NCI-H524 treated with DMSO at 0.1 percent for 48 hours (cell line): ENCODE measurements at places on chromosomes 3 and 15.

GRCh38 chr15:81752546-81752942 lies 293.3 kb downstream of the MEX3B start:
- peak; percentile 99 for DNase-seq

DNA sequence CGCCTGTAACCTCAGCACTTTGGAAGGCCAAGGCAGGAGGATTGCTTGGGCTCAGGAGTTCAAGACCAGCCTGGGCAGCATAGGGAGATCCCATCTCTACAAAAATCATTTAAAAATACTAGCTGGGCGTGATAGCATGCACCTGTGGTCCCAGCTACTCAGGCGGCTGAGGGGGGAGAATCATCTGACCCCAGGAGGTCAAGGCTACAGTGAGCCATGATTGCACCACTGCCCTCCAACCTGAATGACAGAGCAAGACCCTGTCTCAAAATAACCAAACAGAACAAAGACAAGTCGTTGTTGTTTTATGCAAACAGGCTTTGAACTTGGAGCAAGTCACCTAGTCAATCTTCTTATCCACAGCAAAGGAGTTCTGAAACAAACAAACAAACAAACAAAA lies 82.0 kb upstream of the AKAP13 start:
- no peak for DNase-seq

- no peak for DNase-seq
Observed at GRCh38 chr15:58362262-58362922, 69.4 kb upstream of the LIPC start.

DNA sequence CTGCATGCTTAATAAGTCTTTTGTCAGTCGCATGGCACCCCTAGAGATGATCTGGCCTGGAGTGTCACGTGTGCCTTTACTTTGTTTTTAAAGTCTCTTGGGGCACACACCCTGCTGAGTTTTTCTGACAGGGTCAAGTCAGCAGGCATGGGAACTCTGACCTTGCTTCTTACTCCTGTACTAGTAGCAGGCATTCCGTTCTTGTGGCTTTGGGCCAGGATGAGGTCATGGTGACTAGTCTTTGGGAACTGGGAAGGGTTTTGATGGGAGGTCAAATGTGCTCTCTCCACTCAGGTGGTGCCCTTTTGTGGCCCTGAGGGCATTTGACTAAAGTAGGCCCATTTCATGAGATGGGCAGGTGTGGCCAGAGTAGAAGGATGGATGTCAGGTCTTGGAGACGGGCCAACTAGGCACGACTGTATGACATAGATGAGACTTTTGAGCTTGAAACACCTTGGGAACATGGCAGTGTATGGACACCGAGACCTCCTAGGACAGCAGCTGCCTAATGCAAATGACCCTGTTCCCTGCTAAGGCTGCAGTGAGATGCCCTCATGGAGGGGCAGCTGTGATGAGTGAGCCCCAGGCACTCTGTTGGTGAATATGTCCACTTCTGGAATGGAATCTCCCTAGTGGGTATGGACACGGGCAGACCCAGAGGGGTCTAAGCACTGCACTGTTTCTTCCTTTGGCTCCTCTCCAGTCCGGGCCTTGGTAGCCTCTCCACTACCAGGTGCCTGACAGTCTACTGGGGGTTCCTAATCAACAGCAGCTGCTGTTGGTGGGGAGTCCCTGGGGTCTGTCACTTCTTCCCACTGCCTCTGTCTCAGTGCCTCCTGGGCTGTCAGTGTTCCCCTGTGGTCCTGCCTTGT lies 16.4 kb downstream of the SRPRB start:
- DNase-seq: no peak

DNA sequence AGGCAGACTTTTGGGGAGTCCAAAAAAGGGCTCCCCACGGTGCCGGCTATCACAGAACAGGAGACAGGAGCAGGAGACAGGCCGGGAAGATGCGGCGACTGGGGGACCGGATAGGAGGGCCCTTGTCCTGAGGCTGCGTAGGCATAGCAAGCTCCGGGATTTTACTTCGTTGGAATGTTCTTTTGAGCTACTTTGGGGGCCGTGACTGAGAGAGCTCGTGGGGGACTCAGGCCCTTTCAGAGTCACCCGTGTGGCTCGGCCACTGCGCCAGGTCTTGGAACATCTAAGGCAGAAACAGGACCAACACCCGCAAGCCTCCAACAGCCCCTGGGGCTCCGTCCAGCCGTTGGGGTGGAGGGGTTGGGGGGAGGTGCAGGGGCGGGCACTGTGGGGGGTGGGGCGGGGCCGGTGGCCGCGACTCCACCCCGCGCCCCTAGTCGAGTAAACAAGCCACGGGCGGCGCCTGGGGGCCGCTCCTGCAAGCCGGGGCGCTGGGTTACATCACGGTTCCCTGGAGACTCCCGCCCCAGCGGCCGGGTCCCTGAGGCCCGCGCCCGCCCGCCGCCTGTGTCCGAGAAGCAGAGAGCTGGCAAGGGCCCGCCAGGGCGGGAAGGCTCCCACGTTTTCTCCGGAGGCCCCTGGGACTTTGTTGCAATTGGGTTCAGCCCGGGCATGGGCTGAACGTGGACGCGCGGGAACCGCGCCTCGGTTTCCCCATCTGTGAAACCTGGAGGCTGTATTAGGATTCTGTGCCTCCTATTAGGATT lies 23.3 kb upstream of the C15orf39 start:
- DNase-seq: no peak

GRCh38 chr15:86076468-86076867 lies 3.2 kb upstream of the AGBL1 start:
- DNase-seq: peak; percentile 56

GRCh38 chr3:61805510-61806080 lies 244.2 kb downstream of the PTPRG start:
- no peak for DNase-seq

GRCh38 chr3:187020376-187020775 lies 90.0 kb downstream of the ST6GAL1 start:
- no peak for DNase-seq

DNA sequence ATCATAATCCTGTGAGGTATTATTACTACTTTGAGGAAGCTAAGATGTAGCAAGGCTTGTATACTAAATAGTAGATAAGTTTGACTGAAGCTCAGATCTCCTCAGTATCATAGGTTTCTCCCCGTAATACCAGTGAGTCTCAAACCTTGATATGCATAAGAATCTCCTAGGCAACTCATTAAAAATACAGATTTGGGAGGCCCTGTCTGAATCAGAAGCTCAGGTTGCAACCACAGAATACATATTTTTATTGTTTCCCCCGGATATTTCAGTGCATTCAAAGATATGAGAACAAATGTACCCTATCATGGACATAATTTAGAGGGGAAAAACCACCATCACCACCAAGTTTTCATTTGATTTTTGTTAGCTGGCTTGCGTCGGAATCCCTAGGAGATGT lies 242.1 kb upstream of the C2CD4B start:
- DNase-seq: no peak

DNA sequence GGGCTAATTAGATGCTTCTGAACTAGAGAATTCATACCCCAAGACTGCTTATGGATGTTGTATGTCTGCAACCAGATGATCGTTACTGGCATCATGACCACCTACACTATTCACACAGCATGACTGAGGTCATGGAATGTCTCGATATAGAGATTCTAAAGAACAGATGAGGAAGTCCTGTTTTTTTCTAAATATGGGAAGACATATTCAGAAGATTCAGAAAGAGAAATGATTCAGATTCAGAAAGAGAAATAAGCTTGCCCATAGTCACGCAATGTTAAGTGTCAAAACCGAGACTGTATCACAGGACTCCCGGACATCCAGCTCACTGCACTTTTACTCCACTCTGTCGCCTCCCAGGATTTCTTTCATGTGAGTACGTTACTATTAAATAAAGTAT lies 136.2 kb downstream of the TPRG1 start:
- no peak for DNase-seq

DNA sequence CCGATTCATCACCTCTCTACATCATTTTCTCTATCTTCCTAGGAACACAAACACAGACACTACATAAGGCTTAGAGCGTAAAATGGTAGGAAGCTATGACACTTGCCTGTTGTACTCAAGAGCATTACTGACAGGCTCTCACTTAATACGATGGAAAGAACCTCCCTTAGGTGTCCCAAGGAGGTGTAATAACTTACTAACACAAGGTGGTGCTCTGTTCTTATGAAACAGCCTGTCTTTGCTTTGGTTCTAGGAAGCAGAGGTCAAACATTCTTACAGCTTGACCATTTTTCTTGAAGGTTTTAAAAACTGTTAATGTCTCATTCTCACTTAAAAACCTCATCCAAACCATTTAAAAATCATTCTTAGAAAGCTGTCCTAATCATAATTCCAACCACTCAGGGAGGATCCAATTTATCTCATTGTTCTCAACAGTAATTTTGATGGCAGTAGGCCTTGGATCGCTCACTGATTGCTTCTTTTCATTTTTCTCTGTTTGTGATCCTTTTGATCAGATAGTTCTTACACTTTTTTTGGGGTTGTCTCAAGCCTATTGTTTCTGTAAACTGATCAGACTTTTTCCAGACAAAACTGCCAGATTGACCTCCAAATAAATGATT lies 317.8 kb upstream of the AGTR1 start:
- peak; percentile 40 for DNase-seq

GRCh38 chr3:195906865-195907683 lies 1.3 kb downstream of the TNK2 start:
- DNase-seq: no peak

- peak; percentile 100 for DNase-seq
Observed at GRCh38 chr3:120907659-120908029, 361 bp upstream of the STXBP5L start.

GRCh38 chr3:29239376-29239775 lies 41.5 kb upstream of the RBMS3 start:
- no peak for DNase-seq

DNA sequence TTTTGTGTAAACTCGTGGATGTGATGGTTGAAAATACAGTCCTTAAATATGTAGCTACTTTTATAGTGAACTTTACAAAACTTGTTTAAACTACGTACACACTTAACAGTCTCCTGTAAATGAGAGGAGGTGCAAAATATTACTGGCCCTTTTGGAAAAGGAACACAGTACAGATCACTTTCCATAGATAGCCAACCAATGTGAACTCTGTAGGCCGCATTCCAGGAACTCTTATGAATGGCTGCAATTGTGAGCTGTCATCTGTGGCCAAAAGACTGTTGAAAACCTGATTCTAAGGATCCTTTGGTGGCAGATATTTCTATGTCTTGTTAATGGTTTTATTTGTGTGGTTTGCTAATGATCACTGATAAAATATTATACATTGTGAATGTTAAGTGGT lies 6.2 kb downstream of the TSC22D2 start:
- no peak for DNase-seq

GRCh38 chr15:84810073-84810840 lies 6.9 kb upstream of the ALPK3 start:
- DNase-seq: no peak

DNA sequence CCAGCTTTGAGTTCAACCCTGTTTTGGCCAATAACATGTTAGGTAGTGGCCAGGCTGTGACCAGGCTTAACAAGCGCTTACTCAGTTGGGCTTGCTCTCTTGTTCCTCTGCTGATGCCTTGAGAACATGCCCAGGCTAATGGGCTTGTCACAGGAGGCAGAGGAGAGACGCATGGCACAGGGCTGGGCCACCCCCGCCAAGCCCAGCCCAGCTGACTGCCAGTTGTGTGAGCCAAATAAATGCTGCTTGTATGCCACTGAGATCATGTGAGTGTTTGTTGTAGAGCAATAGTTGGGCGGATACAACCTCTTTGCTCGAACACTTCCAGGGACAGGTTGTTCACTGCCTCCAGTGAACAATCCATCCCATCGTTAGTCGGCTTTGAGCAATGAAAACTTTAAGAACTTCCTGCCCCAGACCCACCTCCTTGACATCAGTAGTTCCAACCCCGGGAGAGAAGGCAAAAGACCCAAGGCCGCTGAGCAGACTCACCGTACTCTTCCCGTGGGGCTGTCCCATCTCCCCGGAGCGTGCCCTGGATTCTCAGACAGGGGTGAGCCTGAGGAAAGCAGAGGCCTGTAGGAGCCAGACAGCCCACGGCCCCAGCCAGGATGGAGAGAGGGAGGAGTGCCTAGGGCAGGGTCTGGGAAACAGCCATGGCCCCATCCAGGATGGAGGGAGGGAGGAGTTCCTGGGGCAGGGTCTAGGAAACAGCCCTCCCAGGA lies 4.1 kb downstream of the PLA2G4F start:
- no peak for DNase-seq

- DNase-seq: no peak
Observed at GRCh38 chr3:177429079-177429478, 231.8 kb upstream of the TBL1XR1 start.

DNA sequence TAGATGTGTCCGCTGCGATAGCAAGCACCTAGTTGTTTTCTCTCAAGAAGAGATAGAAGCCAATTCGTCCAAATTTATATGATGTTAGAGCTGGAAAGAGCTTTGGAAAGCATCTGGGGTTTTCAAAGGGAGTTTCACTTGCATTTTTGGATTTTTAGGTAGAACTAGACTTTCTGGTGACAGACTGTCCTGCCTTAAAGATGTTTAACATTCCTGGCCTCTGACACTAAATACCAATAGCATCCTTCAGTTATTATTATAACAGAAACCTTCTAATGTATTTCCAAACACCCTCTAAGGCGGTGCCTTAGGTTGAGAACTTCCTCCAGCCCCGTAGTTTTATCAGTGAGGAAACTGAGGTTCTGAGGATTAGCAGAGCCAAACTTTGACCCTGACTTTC lies 305.3 kb downstream of the SATB1 start:
- DNase-seq: no peak

DNA sequence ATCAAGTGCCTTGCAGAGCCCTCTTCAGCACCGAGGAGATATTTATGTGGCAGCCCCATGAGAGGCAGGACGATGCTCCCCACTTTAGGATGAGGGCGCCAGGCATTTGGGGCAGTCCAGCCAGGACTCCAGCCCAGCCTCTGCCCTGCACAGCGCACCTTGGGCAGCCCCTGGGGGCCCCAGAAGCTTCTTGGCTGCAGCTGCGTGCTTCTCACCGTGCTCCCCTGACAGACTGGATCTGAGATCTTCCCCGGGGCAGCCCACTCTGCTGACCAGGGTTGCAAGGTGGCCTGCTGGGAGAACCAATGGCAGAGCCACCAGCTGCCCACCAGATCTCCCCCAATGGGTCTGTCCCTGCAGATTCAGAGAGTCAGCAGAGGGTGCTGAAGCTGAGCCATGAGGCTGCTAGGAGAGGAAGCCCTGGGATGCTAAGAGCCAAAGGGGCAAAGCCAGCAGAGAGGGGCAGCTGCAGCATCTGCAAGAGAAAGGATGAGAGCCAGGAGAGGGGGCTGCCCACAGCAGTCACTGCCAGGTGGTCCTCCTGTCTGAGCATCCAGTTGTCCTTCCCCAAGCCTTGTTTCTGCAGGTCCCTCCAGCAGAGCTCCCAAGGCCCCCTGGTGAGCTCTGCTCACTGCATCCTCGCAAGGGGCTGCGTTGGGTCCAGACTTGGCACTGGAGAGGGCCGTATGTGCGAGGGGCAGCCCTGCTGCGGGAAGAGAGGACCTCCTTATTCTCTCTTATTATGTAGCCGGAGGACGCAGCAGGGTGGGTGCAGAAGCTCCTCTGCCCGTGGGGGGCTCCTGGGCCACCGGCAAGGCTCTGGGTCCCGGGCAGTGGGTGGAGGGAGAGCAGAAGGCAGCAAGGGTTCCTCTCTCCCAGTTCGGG lies 14.7 kb upstream of the KLF13 start:
- DNase-seq: no peak

DNA sequence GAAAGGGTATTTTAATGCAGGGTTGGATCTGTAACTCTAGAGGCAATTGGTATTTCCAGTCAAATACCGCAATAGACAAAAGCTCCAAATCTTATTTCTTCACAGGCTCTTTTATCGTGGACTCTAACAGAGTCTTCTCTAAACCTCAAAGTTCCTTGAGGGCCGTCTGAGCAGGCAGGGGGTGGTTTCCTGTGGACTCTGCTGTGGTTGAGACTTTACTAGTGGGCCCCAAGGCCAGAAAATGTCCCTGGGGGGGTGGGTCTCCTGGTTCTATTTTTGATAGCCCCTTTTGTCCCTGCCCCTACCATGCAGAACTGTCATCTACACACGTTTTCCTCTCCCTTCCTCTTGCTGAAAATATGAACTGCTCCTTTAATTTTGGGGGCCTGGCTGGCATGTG lies 80.1 kb downstream of the ASB7 start:
- no peak for DNase-seq
